ENCODE measurements at places on chromosomes 13 and 19. TPM values are rescaled to one million over a fixed set of nuclear protein-coding genes. Genes with fewer than 3 reads are reported as not detected.

- H3K4me1 ChIP-seq, result peaks cover 23% of the 10 kb centered on the region
- H3K36me3 ChIP-seq, result no peaks in the 10 kb centered on the region
- H3K27ac ChIP-seq, result no peak overlapping the region
- H3K27me3 ChIP-seq, result no peaks in the 10 kb centered on the region
- DNase-seq, result no peak
Observed at GRCh38 chr19:40783711-40784110, 5.7 kb downstream of the RAB4B start.

DNA sequence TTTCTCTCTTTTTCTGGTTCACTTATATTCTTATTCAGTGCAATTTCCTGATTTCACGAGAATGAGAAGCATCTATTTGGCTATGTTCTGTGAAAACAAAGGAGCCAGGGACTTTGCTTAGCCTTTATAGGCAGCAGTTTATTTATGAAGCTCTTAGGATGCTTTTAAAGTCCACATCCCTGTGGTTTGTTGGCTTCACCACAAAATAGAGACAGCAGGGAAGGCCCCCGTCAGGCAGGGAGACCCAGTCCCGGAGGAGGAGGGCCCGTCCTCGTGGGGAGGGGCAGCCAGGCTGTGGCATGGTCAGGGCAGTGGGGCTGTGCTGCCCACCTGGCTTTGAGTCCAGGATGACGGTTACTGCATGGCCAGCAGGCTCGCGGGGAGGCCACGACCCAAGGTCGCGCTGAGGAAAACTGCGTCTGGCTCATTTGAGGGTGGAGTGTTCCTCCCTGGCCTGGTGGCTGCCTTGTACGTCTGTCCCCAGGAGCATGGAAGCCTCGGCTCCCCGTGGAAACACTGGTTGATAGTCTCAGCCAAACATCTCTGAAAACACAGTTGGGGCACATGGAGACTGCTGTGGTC is 92.7 kb downstream of the ATP11A start:
- no peak overlapping the region for H3K27ac ChIP-seq
- no peak overlapping the region for H3K4me3 ChIP-seq
- peaks cover 10% of the 10 kb centered on the region for H3K36me3 ChIP-seq
- H3K27me3 ChIP-seq, result no peaks in the 10 kb centered on the region
- H3K4me1 ChIP-seq, result peaks cover 6% of the 10 kb centered on the region

DNA sequence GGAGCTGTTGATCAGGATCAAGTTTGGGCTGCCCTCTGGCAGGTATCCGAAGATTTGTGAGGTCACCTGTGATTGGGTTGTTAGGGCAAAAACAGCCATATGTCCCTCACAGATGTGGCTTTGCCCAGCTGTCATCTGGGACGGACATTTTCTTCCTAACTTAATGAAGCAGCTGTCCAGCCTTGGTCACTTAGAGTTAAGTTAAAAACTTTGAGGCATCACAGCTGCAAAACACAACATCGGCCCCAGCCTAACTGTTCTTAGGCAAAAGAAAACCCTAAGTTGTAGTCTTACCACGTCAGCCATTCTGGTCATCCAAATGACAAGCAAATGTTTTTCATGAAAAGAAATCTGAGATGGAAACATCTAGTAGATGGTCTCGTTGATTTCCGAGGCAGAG is 318.4 kb downstream of the DCLK1 start:
- H3K27me3 ChIP-seq, result no peaks in the 10 kb centered on the region
- no peaks in the 10 kb centered on the region for H3K36me3 ChIP-seq
- no peak overlapping the region for H3K4me3 ChIP-seq
- H3K4me1 ChIP-seq, result no peaks in the 10 kb centered on the region
- DNase-seq, result no peak
- H3K27ac ChIP-seq, result no peak overlapping the region

GRCh38 chr13:26529441-26529840 is 28.0 kb upstream of the WASF3 start:
- no peaks in the 10 kb centered on the region for H3K27me3 ChIP-seq
- no peak overlapping the region for H3K27ac ChIP-seq
- no peak overlapping the region for H3K4me3 ChIP-seq
- H3K4me1 ChIP-seq, result no peaks in the 10 kb centered on the region
- DNase-seq, result no peak
- no peaks in the 10 kb centered on the region for H3K36me3 ChIP-seq

DNA sequence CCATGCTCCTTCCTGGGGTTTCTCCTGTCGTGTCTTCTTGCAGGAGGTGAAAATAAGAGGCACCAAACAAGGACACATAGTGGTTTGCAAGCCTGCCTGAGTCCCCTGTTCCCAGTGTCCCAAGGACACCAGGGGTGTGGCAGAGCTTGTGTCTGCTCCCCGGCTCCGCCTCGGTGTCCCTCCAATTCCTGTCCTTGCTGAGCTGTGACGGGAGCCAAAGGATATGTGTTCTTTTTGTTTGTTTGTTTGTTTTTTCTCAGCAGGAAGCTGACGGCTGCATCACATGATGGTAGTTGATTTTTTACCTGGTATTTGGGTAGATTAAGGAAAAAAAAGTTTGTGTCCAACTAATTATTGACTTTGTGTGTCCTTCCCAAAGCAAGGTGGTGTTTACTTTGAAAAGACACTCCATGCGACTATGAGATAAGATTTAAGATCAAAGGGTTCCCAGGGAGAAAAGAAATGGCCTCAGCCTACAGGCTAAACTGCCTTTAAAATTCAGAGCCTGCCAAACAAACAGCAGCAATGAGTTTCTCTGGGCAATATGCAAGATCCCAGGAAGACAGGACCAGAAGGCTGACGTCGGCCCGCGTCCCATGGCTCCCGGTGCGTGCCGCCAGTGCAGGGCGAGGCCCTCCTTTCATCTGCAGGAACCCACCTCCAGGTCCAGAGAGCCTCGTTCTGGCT is 50.8 kb upstream of the XPO4 start:
- no peaks in the 10 kb centered on the region for H3K36me3 ChIP-seq
- H3K27me3 ChIP-seq, result no peaks in the 10 kb centered on the region
- H3K4me1 ChIP-seq, result no peaks in the 10 kb centered on the region
- no peak overlapping the region for H3K4me3 ChIP-seq
- no peak overlapping the region for H3K27ac ChIP-seq
- DNase-seq, result no peak

DNA sequence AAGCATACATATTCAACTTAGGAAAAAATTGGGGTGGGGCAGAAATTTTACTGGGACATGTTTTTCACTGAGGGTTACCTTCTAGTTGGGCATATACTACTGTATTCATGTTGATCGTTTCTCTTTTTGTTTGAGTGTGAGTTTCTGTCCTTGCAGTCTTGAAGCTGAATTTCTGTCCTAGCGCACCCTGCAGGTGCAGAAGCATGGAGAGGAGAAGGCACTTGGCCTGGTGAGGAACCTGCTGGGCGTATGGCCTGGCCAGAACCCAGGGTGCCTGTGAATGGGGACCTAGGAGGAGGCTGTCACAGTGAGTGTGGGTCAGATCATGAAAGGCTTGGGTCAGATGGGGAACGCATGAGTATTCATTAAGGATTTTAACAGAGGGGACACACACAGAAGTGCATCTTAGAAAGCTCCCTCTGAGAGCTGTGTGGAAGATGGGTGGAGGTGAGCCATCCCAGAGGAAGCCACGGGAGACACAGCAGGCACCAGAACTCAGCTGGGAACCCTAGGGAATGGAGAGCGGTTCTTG is 36.8 kb downstream of the SERP2 start:
- no peak for DNase-seq
- H3K4me3 ChIP-seq, result no peak overlapping the region
- no peak overlapping the region for H3K27ac ChIP-seq
- H3K4me1 ChIP-seq, result no peaks in the 10 kb centered on the region
- no peaks in the 10 kb centered on the region for H3K36me3 ChIP-seq

KPTN gene
- total RNA-seq, result 9.2 TPM

DNA sequence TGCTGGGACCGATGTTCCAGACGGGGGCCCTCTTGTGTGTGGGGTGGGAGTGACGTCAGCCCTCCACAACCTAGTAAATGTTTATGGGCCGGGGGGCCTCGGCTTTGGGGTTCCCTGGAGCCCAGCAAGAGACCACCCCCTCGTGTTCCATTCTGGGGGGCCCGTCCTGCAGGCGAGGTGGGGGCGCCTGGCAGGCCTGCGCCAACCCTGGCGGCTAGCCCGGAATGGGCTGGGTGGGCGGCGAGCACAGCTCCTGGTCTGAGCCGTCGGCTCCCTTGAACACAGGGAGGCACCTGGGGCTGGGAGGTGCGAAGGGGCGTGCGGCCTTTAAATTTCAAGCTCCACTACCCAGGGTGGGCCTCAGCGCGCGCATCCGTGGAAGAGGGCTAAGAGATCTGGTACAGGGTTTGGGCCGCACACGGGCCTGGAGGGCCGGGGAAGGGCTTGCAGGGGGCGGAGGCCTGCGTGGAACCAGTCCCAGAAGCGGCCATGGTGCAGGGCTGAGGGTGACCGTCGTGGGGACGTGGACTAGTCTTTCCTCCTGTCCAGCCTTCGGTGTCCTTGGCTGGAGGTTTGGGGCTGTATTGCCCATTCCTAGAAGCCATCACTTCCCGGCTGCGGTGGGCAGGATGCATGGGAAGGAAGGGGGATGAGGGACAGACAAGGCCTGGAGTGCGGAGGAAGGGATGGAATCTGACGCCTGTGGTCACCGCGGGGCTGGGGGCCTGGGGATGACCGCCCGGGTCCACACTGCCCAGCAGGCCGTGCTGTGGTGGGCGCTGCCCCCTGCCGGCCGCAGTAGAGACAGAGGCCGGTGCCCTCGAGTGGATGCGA is 11.4 kb downstream of the NDUFA11 start:
- H3K4me3 ChIP-seq, result no peak overlapping the region
- H3K27ac ChIP-seq, result no peak overlapping the region
- H3K27me3 ChIP-seq, result no peaks in the 10 kb centered on the region

- no peaks in the 10 kb centered on the region for H3K27me3 ChIP-seq
- no peaks in the 10 kb centered on the region for H3K36me3 ChIP-seq
- peaks cover 12% of the 10 kb centered on the region for H3K4me1 ChIP-seq
- peak overlapping the region; percentile 97 for H3K27ac ChIP-seq
- DNase-seq, result no peak
Observed at GRCh38 chr19:32404213-32404932, 1.2 kb upstream of the DPY19L3 start.

ZNF208 gene
- not detected for total RNA-seq

- no peaks in the 10 kb centered on the region for H3K36me3 ChIP-seq
- peaks cover 54% of the 10 kb centered on the region for H3K4me1 ChIP-seq
- peak overlapping the region; percentile 93 for H3K27ac ChIP-seq
- no peak for DNase-seq
- H3K27me3 ChIP-seq, result no peaks in the 10 kb centered on the region
Observed at GRCh38 chr13:99367106-99367616, 60.0 kb upstream of the GPR183 start.

DNA sequence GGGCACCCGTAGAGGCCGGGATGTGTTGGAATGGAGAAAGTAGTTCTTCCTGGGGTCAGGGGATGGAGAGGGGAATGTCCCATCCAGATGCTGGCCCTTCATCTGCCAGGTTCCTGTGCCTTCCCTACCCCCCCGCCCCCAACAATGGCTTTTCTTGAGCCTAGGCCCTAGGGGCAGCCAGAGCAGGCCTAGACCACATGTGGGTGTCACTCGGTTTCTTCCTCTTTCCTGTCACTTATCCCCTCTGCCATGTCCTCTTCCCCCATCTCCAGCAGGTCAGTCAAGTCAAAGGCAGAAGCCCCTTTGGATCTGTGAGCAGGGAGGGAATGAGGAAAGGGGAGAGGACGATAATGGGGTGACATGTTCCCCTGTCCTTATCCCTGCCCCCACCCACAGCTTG is 36.4 kb downstream of the LYL1 start:
- no peaks in the 10 kb centered on the region for H3K36me3 ChIP-seq
- H3K4me1 ChIP-seq, result no peaks in the 10 kb centered on the region
- H3K27ac ChIP-seq, result no peak overlapping the region
- DNase-seq, result no peak

- DNase-seq, result no peak
- H3K27ac ChIP-seq, result no peak overlapping the region
- no peaks in the 10 kb centered on the region for H3K4me1 ChIP-seq
- H3K27me3 ChIP-seq, result no peaks in the 10 kb centered on the region
- no peaks in the 10 kb centered on the region for H3K36me3 ChIP-seq
Observed at GRCh38 chr13:45683701-45684100, 18.4 kb upstream of the CBY2 start.

DNA sequence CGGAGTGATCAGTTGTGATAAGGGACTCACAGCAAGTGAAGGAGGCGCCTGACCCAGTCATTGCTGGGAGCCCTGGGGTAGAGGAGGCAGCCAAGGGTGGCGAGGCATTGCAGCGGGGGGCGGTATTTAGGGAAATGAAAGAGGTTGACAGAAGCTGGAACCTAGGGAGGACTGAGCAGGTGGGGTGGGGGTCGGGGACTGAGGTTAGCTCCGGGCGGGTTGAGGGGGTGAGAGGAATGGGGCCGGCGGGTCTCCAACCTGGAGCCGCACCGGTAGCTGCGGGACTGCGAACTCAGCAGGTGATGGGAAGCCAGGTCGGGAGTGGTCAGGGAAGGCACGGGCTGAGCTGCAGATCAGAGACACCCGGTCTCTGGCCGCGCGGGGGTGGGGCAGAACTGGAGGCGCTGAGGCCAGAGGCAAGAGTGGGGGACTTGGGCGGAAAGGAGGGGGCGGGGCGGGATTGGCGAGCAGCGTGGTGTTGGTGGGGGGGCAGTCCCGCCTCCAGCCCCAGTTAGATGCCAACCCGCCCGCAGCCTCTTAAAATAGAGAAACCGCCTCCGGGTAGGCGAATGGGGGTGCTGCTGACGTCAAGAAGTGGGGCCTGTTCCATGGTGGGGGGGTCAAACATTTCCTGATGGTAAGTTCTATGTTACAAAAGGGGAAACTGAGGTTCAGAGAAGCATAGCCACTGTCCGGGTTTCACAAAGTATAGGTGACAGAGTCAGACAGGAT is 1.5 kb downstream of the MAST3 start:
- peak overlapping the region; percentile 96 for H3K4me3 ChIP-seq
- H3K27me3 ChIP-seq, result no peaks in the 10 kb centered on the region
- peaks cover 18% of the 10 kb centered on the region for H3K4me1 ChIP-seq
- peak; percentile 84 for DNase-seq
- peaks cover 3% of the 10 kb centered on the region for H3K36me3 ChIP-seq
- H3K27ac ChIP-seq, result peak overlapping the region; percentile 87

DNA sequence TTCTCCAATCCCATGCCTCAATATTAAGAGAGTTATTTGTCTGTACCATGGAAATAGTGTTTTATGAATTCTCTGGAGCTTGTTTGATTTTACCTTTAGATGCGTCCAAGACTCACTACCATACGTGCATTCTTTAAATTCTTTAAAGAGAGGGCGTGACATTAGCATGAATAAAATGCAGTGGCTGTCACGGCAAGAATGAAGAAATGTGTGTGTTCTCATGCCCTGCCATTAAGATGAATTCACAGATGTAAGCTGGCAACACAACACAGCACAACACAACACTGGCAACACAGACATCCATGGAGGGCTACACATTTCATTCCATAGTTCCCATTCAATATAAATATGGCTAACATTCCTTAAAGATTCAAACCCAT is 213.4 kb downstream of the ENOX1 start:
- no peaks in the 10 kb centered on the region for H3K36me3 ChIP-seq
- no peak overlapping the region for H3K27ac ChIP-seq

FXYD3 gene
- total RNA-seq, result 0.44 TPM

DNA sequence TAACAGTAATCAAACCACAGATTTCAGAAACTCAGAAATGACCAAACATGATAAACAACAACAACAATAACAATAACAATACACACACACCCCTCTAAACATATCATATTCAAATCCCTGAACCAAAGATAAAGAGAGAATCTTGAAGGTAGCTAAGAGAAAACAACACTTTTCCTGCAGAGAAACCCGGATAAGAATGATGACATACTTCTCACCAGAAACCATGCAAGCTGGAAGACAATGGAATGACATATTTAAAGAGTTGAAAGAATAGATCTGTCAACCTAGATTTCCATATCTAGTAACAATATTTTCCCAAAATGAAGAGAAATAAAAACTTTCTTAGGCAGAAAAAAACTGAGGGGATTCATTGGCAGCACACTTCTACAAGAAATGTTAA is 138.1 kb downstream of the LIG4 start:
- H3K4me3 ChIP-seq, result no peak overlapping the region
- no peak for DNase-seq
- H3K36me3 ChIP-seq, result no peaks in the 10 kb centered on the region

Measured in GM12878 (cell line).